CD4-positive, alpha-beta T cell treated with Interferon alpha-2 for 1 hour (primary cell): ENCODE measurements at places on chromosomes 3 and 15.

- no peak for DNase-seq
Observed at GRCh38 chr3:177983320-177983719, 552.9 kb upstream of the KCNMB2 start.

GRCh38 chr15:64090527-64090926 lies 3.1 kb downstream of the CIAO2A start:
- peak; percentile 29 for DNase-seq

GRCh38 chr3:50323092-50323600 lies 601 bp upstream of the HYAL2 start:
- no peak for DNase-seq

GRCh38 chr15:78640527-78641101 lies 396 bp downstream of the CHRNB4 start:
- no peak for DNase-seq

DNA sequence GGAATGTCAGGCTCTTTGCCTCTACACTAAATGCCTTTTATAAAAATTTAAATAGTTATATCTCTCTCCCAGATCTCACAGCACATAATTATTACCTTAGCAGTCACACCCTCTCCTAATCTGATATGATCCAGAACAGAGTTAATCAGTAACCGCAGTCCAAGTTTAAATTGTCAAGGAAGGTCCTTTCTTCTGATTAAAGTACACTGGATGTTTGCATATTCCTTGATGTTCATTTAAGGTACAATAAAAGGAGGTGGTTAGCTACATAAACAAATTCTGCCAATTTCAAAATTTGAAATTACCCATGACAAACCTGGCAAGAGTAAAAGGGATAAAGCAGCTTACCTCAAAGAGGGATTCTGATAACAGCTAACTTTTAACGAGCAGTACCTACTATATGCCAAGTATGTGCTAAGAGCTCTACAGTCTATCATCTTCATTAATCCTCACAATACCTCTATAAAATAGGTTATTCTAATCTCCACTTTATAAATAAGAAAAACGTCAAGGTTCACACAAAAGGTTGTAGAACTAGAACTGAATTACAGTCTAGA lies 4.3 kb downstream of the GOLIM4 start:
- no peak for DNase-seq

DNA sequence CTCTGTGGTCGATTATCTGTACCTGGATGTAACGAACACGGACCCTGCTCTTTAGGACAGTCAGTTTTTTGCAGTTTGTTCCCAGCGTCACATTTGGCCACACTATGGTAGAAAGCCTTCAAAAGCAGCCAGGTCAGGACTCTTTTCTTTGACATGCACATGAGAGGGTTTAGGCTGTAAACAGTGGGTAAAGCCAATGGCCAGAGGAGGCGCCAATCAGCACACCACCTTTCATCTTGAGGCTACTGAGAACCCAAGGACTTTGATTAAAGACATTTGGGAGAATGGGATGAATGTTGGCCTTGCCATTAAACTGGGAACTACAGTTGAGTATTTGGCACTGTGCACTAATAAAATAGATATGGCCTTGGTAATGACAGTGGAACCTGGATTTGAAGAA lies 225.9 kb downstream of the OXSM start:
- no peak for DNase-seq

GRCh38 chr3:98906230-98906629 lies 4.7 kb upstream of the DCBLD2 start:
- DNase-seq: no peak

DNA sequence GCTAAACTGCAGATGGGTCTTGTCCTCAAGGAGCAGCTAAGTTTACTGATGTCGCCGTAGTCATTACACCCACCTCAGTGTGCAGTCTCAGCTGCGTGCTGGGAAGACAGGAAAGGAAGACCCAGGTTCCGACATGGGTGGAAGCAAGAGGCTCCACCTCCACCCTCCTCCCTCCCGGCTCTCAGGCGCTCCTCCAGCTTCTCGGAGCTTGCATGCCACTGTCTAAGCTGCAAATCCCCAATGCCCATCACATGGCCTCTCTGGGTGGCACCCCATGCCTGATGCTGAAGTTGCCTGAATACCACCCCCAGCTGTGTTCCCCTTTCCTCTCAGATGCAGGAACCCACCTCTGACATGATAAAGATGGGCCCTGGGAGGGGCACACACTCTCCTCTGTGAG lies 58.5 kb downstream of the MGLL start:
- DNase-seq: no peak

GRCh38 chr3:54783611-54784010 lies 144.2 kb downstream of the LRTM1 start:
- no peak for DNase-seq

DNA sequence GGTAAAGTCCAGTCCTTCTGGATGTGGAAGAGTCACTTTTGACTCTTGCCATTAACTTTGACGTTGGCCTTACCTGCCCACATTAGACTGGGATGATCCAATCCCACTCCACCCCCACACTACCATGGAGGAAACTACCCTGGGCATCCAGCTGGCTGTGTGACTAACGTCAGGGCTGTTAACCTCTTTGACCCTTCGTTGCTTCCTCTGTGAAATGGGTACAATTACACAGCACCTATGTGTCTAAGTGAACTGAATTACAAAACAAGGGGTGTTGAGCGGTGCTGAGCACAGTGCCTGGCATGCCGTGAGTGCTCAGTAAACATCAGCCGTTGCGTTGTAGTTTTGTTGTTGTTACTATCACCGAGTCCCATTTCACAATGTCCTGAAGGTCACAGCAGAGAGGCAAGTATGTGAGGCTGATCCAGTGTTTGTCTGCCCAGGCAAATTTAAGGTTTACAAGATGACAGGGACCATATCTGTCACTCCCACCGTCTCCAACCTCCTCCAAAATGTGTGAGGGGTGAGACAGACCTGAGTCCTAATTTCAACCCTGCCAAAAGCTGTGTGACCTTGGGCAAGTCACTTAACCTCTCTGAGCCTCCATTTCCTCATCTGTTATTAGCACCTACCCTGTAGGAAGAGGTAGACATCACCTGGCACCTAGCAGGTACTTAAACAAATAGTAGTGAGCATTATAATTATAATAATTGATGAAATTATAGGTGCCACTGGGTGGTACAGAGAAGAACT lies 20.9 kb downstream of the WNT7A start:
- no peak for DNase-seq

- DNase-seq: no peak
Observed at GRCh38 chr3:182843478-182843877, 50.2 kb downstream of the ATP11B start.

GRCh38 chr3:102230057-102230456 lies 204.8 kb upstream of the ZPLD1 start:
- no peak for DNase-seq

DNA sequence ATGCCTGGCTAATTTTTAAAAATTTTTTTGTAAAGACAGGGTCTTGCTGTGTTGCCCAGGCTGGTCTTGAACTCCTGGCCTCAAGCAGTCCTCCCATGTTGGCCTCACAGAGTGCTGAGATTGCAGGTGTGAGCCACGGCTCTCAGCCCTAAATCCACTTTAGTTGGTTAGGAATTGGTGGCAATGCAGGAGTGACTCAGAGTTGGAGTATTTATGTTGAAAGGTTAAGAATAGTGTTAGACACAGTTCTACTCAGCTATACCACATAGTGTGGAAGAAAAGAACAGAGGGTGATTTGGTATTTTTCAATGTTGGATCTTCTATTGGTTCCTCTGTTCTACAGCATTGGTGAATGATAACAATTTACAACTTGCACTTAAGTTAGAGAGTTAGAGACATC lies 7.6 kb downstream of the ZNF639 start:
- no peak for DNase-seq

DNA sequence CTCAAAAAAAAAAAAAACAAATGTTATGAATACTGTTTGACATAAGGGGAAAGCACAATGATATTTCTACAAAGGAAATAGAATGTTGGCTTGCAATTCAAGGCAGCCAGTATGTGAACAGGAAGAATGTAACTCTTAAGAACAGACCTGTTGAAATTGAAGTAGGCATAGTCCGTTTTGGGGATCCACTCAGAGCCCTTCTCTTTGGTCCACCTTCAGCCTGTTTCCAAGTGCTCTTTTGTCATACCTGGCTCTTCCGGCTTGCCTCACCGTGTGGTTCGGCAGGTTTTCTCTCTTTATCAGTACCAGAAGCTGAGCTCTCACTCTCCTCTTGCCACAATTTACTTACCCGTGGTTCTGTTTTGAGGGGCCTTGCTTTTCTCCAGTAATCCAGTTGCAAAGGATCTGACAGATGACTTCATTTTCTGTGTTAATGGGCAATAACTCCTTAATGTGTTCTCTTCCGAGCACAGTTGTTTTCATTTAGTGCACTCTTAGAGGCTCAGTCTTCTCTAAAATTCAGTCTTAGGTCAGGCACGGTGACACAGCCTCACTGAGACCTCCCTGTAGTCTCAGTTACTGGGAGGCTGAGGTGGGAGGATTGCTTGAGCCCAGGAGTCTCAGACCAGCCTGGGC lies 6.7 kb downstream of the ABHD17C start:
- DNase-seq: no peak

- no peak for DNase-seq
Observed at GRCh38 chr15:62853841-62854225, 188.7 kb upstream of the TPM1 start.

GRCh38 chr15:36398212-36398611 lies 181.2 kb upstream of the CDIN1 start:
- no peak for DNase-seq

- no peak for DNase-seq
Observed at GRCh38 chr3:50156549-50157493, 1.7 kb downstream of the SEMA3F start.

- DNase-seq: no peak
Observed at GRCh38 chr15:97995881-97996603, 35.5 kb downstream of the ARRDC4 start.

DNA sequence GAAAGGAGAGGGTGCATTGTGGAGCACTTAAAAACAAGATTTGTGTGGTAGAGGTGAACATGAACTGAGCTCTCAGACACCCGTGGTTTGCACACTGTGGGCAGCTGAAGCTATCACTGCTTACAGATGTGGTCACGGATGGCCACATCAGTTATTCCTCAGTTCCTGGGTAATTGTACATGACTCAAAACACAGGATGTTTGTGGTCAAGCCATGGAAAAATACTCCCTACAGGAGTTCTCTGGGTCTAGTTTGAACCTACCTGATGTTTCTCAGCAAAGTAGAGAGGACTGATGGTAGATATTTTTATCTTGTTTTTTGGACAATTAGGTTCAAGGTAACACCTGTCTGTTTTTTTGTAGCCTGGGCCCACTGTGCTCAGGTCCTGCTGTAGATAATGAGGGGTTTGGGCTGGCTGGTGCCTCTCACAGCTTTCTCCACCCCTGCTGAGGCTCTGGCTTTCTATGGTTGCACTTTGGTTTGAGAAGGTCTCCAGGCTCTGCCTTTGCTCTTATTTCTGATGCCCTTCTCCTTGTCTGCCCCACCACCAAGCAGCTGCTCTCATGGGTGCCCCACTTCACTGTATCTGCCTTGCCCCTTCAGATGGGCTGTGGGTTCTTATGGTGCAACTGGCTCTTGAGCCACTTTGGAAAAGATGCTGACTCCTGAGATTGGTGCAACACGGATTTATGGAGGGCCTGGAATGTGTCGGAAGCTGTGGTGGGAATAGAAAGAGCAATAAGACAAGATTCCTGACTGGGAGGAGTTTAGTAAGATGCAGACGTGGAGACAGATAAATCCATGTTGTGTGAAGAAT lies 40.1 kb downstream of the CDCP1 start:
- DNase-seq: peak; percentile 57

GRCh38 chr3:44235604-44236484 lies 5.8 kb upstream of the TOPAZ1 start:
- DNase-seq: peak; percentile 63

GRCh38 chr3:169060037-169060436 lies 603.5 kb downstream of the MECOM start:
- no peak for DNase-seq

GRCh38 chr3:187926620-187927019 lies 181.4 kb upstream of the BCL6 start:
- DNase-seq: no peak

DNA sequence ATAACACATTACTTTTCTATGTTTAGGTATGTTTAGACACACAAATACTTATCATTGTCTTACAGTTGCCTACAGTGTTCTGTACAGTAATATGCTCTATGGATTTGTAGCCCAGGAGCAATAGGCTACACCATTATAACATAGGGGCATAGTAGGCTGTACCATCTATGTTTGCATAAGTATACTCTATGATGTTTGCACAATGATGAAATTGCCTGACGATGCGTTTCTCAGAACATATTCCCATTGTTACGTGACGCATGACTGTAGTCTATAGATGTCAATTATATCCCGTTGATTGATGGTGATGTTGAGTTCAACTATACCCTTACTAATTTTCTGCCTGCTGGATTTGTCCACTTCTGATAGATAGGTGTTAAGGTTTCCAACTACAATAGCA lies 139.4 kb upstream of the PFN2 start:
- no peak for DNase-seq

DNA sequence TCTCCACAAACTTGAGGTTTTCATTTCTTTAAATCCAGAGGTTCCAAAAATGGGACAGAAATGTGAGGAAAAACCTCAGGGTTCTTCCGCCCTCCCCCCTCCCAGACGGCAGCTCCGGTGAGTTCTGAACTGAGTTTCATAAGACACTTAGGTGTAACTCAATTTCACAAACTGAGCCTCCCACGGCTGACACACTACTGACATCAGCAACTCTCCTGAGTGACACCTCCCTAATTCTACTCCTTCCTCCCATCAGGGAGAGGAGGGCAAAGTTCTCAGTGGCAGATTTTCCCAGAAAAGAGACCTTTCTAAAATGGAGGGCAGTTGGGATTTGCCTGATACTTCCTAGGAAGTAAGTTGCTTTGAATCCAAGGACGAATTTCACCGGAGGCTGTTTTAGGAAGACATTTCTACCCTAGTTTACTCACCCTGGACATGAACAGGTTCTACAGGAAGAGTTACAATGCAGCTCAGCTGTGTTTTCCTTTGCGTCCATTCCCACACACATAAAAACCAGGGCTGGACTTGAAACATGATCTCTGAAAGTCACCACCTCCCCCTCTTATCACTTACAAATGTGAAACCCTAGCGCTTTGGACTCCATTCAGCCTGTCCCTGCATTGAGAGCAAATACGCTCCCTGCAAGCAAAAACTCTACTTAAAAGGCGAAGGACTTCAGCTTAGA lies 78.1 kb upstream of the LMOD3 start:
- DNase-seq: peak; percentile 21

DNA sequence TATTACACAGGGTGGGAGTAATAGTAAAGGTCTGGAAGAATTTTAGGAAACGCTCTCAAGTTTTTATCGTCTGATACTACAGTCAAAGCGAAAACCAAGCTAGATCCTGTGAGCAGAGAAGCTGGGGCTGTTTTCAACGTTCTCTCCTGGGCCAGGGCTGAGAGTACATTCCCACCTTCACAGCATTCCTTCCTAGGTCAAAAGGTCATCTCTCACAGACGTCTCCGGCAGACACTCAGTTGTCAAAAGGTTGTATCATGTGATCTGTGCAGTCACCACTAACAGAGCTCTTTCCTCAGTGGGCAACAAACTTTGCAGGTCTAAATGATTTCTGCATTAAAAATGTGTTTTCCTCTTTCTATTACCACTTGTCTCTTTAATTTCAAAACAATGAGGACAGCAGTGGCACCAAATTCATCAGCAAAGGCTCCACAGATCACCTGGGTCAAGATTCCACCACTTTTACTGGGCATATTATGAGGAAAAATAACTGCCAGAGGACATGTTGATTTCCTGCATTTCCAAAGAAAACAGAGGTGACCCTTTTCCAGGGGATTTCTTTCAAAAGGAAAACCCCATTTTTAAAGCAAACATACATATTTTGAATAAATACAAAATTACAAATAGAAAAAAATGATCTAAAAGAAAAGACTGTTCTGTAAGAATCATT lies 41.9 kb downstream of the MEIS2 start:
- DNase-seq: no peak

GRCh38 chr15:53448232-53449015 lies 311.0 kb downstream of the WDR72 start:
- DNase-seq: no peak

GRCh38 chr3:187104933-187105332 lies 34.4 kb downstream of the RPL39L start:
- DNase-seq: no peak
